ENCODE measurements at places on chromosomes 6 and 20.
A peak's percentile ranks its signal among the peaks of the same experiment; 100 is the strongest.

- peak; percentile 35 for DNase-seq
Observed at GRCh38 chr6:168193816-168194721, 115.1 kb upstream of the FRMD1 start.

GRCh38 chr6:4561078-4561435 lies 215.1 kb upstream of the CDYL start:
- no peak for DNase-seq

GRCh38 chr6:39553029-39553428 lies 172.2 kb downstream of the KIF6 start:
- DNase-seq, result no peak

- DNase-seq, result no peak
Observed at GRCh38 chr6:3769610-3770009, 18.1 kb upstream of the PXDC1 start.

DNA sequence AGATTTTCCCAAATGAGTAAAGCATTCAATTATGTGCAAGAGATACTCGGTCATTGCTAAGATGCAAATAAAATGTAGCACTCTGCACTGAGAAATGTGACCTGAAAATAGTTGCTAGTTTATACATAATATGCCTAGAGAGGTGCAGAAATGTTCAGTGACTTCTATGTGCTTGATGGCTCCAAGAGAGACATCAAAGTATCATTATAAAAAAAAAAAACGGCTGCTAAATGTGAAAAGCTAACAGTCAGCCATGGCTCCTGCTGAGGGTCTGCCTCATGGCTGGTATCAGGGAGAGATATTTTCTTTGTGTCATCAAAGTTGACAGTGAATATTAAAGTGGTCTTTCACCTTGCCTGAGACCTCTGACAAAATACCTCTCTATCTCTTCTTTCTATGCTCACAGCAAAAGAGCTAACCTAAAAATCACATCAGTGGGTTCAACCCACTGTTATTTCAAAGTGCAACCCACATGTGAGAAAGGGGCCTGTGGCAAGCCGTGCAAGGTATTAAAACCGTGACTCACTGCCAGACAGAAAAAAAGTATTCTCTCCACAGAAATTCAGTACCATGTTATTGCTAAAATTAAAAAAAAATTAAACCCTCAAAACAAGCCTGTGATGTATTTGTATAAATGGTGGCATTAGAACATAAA lies 259.0 kb downstream of the HIVEP2 start:
- no peak for DNase-seq

DNA sequence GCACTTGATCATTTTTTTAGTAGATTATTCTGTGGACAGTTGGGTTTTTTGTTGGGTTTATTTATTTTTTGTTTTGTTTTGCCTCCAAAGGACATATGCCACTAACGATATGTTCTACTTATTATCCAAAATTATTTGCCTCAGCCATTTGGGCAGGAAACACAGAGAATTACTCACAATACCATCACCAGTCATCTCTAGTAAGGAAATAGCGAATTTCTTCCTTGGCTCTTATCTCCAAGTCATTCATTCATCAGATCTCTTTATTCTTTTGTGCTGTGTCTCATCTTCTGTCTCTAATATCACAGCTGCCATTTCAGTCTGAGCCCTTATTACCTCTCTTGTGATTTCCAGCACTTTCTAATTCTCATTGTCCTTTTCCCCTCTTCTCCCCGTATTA lies 130.4 kb upstream of the SMLR1 start:
- no peak for DNase-seq

GRCh38 chr6:20170455-20171148 lies 41.7 kb downstream of the MBOAT1 start:
- DNase-seq, result no peak

DNA sequence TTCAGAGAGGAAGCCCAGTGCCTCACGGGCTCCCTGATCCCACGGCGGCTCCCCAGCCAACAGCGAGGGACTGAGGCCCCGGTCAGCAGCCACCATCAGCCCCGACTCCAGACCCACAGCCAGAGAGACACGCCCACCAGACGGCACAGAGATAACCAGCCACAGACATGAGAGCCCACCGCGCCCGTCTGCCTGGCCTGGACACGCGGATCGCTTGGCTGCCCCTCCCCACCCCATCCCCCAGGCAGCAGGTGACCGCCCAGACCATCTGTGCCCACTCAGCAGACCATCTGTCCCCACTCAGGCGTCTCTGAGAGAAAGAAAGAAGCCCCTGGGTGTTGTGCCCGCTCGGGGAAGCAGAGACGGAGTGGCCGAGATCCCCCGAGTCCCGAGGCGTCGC lies 55.5 kb upstream of the CHRNA4 start:
- DNase-seq, result no peak

- DNase-seq, result no peak
Observed at GRCh38 chr20:60087563-60088105, 129.4 kb downstream of the CDH26 start.

DNA sequence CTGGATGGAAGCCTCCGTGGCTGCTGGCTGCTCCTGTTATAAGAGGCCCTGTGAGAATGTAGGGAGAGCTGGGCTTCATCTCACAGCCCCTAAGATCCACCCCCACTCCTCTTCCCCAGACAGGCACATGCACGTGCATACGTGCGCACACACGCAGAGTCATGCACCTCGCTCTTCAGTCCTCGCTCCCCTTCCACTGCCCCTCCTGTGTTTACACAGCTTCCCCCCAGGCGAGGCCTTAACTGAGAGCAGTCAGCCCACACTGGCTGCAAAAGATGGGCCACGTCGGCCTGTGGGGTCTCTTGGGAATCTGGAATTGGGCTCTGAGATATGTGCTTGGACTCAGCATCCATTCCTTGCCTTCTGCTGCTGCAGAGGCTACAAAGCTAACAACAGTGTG lies 35.2 kb upstream of the MLN start:
- DNase-seq, result no peak

DNA sequence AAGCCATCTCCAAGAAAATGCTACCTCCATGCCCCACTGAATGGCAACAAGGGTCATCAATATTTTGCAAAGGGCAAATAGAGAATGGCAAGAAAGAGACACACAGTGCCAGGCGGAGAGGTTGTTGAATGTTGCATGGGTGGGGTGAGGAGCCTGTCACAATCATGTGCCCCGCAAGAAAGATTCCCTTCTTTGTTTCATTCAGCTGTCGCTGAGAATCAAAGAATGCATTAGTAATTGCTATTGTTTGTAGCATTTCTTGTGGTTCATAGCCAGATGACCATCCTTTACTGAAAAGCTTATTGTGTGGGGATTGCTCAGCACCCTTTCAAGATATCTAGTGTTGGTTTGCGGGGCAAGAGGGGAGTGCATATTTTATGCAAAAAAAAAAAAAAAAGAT lies 166.5 kb upstream of the QKI start:
- no peak for DNase-seq

- DNase-seq, result no peak
Observed at GRCh38 chr6:169265486-169266131, 12.0 kb upstream of the THBS2 start.

DNA sequence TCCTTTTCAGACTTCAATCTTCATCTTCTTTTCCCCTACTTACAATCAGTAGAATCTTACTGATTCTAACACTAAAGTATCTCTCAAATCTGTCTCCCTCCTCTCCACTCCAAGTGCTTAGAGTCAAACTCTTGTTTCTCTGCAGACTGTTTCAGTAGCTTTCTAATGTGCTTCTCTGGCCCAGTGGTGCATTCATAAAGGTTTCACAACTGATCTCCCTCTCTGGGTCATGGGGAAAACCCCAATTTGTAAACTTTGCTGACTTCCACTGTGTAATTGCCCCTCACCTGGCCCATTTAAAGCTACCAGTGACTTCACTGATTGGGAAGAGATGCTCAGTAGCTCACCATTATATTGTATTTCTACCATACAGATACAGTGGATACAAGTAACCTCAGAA lies 183.6 kb downstream of the FAXC start:
- DNase-seq, result no peak

- no peak for DNase-seq
Observed at GRCh38 chr20:19056909-19057308, 155.5 kb upstream of the SLC24A3 start.

DNA sequence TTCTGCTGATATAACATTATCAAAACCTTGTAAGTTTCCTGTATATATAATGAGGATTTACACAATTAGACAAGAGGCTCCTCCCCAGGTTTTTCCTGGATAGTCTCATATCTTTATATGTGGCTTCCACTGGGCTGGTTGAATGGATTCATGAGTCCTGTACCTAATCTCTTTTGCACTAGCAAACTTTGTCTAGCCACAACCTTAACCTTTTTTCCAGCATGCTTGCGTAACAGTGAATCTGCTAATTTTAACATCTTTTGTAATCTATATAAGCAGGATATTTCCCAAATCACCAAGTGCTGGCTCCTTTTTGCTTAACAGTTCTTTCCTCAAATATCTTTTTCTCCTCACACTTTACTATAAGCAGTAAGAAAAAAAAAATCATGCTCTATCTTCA lies 153.6 kb downstream of the COL21A1 start:
- DNase-seq, result no peak

GRCh38 chr20:63693083-63693732 lies 3.2 kb upstream of the TNFRSF6B start:
- DNase-seq, result no peak

DNA sequence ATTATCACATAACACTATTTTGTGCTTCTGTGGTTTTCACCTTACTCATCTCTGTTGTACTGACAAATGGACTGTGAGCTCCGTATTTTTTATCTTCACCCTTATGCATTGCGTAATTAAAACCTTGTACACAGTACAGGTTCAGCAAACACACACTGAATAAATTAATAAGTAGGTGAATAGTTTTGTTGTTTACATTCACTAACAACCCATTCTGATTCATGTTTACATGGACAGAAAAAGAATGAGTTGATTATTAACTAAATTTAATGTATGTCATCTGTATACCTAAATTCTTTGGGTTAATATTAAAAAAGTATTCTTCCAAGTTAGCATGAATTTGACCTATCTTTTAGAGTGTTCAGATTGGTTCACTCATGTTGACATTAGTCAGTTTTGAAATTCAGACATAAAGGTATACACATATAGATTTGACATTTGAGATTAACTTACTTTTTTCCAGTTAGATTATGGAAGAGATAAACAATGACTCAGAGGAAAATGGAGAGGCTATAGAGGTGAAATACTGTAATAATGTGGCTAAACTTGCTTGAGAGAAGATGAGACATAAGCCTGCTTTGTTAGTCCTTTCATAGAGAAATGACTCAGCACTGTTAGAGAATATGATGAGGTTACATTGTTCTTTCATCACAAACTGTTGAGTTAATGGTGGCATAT lies 541.7 kb upstream of the FLRT3 start:
- peak; percentile 49 for DNase-seq

GRCh38 chr6:12173181-12173580 lies 117.0 kb upstream of the EDN1 start:
- no peak for DNase-seq

DNA sequence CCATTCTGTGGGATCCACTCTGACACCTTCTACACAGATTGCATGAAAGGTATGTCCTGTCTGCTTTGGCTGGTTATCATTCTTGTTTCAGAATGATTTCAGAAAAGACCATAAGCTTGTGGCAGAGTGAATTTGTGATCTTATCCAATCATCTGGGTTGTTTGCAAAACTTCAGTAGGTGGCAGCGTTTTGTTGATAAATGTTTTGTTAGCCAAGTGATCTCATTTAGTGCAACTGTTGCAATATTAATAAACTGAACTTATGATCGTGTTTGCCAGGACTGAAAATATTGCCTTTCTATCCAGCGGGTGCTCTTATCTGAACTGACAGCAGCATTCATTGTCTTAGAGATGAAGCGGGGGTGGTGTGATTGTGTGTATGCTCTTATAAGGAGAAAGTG lies 613.2 kb upstream of the NOX3 start:
- no peak for DNase-seq

- DNase-seq, result no peak
Observed at GRCh38 chr6:36929607-36930006, 24.9 kb upstream of the PI16 start.

- no peak for DNase-seq
Observed at GRCh38 chr6:111423960-111424846, 58.8 kb downstream of the REV3L start.

GRCh38 chr6:14458669-14459266 lies 341.2 kb downstream of the CD83 start:
- DNase-seq, result peak; percentile 35

DNA sequence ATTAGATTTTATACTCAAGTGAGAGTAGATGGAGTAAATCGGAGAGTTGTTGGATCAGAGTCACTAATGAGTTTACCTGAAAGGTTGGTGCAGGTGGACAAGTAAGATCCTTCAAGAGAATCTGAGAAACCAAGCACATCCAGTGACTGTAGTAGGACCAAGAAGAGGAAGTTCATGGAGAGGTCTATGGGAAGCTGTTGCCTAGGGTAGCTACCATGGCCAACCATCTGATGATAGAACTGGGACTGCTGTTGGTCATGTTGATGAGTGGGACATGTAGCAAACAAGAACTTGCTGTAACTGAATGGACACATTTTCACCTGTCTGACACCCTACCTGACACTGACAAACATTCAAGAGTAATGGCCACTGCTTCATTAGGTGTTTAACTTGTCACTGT lies 11.3 kb upstream of the ADGB start:
- DNase-seq, result no peak

GRCh38 chr20:1210501-1210900 lies 7.2 kb downstream of the C20orf202 start:
- DNase-seq, result no peak

DNA sequence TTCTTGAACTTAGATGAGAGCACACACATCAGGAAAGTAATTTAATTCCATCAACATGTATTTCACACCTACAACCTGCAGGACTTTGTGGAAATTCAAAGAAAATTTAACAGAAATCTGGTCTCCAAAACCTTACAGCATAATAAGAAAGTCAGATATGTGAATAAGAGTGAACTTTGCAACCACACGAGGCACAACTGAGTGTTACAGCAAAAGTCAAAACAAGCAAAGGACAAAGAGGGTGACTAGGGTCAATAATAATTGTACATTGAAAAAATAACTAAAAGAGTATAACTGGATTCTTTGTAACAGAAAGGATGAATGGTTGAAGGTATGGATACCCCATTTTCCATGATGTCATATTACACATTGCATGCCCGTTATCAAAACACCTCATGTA lies 113.8 kb downstream of the MTFR2 start:
- DNase-seq, result no peak

- DNase-seq, result no peak
Observed at GRCh38 chr6:14381829-14382677, 264.5 kb downstream of the CD83 start.

- DNase-seq, result no peak
Observed at GRCh38 chr20:40692240-40693011, 3.4 kb upstream of the MAFB start.

- DNase-seq, result no peak
Observed at GRCh38 chr6:106939848-106940247, 34.7 kb downstream of the CD24 start.

DNA sequence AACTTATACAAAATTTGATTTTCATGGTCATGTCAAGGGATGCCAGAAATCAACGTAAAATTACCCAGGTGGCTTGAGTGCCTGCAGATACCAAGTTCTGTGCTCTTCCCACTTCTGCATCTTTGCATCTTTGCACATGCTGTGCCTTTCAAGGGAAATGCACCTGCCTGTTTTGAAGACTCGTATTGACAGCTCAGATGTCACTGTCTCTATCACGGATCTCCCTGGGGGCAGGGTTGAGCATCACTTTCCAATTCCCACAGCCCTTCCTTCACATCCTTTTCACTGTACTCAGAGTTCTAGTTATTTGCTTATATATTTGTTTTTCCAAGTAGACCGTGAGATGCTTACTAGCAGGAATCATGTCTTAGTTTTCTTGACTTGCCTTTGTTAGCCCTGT lies 274.2 kb downstream of the CDH26 start:
- no peak for DNase-seq
